Breast epithelium (tissue), 4 donors: ENCODE measurements at places on chromosomes 12 and 14. TPM values are rescaled to one million over a fixed set of nuclear protein-coding genes. Genes with fewer than 3 reads are reported as not detected.
A peak's percentile ranks its signal among the peaks of the same experiment; 100 is the strongest.

Gene PMCH
- not detected for total RNA-seq

Gene KRT75
- total RNA-seq: not detected

DNA sequence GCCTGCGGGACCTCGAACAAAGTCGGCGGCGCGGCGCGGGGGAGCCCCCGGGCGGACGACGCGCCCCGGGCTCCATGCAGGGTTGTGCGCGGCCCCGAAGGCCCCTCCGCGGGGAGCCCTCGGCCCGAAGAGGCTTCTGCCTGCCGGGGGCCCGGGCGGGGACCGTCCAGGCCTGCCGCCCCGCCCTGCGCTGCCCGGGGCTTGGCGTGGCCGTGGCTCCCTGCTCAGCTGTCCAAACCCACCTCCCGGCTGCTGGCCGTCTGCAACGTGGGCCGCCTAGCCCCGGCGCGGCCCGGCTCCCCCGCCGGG lies 670 bp downstream of the DYRK2 start:
- peaks cover 9% of the 10 kb centered on the region for H3K4me1 ChIP-seq
- peak overlapping the region; percentile 98 for H3K4me3 ChIP-seq
- DNase-seq: no peak
- H3K27ac ChIP-seq: peak overlapping the region; percentile 96

Gene RNASE1
- 303 TPM for total RNA-seq

GRCh38 chr12:93198086-93198485 lies 179.6 kb upstream of the NUDT4 start:
- no peak for DNase-seq
- no peaks in the 10 kb centered on the region for H3K4me1 ChIP-seq
- H3K27me3 ChIP-seq: no peaks in the 10 kb centered on the region
- no peak overlapping the region for H3K4me3 ChIP-seq
- H3K36me3 ChIP-seq: no peaks in the 10 kb centered on the region

DNA sequence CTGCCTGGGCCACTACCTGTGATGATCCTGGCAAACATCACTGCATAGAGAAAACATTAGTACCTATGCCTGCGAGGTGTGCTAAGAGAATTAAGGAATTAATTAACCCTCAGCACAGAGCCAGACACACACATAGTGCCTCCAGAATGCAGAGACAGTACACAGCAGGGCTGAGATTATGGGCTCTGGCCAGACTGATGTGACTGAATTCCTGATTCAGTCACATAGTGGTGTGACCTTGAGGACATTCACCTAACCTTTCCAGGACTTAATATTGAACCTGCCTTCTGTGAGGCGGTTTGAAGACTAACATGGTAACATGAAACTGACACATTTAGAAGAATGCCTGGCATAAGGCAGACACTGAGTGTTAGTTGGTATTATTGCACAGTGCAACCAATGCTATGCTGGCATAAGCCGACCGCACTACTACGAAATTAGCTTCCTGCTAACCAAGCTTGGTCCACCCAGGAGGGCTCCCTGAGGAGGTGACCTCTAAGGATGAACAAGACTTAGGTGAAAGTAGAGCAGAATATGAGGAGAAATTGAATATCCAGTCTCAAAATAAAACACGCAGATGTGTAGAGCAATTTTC lies 32.0 kb upstream of the SELPLG start:
- peak overlapping the region; percentile 64 for H3K27ac ChIP-seq
- no peak overlapping the region for H3K4me3 ChIP-seq
- no peaks in the 10 kb centered on the region for H3K4me1 ChIP-seq

GRCh38 chr12:56578983-56579546 lies 51.1 kb downstream of the BAZ2A start:
- no peak overlapping the region for H3K27ac ChIP-seq
- peaks cover 9% of the 10 kb centered on the region for H3K36me3 ChIP-seq
- no peaks in the 10 kb centered on the region for H3K4me1 ChIP-seq
- H3K27me3 ChIP-seq: no peaks in the 10 kb centered on the region
- DNase-seq: no peak

DNA sequence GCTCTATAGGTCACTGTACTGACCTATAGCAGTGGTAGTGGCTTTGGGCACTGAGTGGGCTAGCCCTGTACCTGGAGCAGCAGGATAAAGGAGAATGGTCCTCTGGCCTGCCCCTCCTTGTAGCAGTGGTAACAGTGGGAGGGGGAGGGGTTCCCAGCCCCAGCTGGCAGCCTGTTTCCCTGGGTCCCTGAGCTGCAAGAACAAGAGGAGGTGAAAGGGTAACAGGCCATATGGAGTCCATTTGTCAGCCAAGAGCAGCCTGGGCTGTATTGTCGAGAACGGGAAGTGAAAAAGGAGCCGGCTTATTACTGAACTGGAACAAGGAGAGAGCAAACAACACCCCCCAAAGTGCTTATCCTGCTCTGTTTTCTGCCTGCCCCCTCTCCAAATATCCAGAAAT lies 73.8 kb upstream of the SRSF5 start:
- no peak for DNase-seq
- no peaks in the 10 kb centered on the region for H3K36me3 ChIP-seq

DNA sequence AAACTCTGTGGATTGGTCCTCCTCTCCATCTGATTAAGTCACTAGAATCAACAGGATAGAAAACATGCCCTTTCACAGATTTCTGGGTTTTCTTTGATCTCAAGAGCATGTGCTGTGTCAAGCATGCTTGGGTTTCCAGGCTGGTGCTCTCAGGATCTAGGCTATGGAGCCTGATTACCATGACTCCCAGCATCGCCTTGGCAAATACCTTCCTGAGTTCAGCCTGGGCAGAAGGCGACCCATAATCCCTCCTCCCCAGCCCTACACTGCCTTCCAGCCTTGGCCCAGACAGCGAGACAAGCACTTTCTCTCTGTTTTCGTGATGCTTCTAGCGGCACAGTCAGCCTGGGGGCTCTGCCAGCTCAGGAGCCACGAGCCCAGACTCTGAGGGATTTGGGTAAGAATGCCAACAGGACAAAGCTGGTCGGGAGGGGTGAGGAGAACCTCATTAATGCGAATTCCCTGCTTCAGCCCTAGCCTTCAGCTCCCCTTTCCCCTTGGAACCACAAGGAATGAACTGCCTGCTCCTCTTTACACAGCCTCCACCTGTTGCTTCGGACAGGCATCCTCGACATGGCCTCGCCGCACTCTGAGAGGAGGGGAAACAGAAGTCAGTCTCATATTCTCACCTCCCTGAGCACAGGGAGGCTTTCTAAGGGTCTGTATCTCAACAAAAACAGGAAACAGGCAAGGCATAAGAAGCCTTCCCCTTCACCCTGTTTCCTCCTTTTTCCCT lies 227.1 kb downstream of the MSRB3 start:
- H3K4me1 ChIP-seq: no peaks in the 10 kb centered on the region
- H3K27me3 ChIP-seq: no peaks in the 10 kb centered on the region
- H3K27ac ChIP-seq: no peak overlapping the region
- DNase-seq: no peak
- no peak overlapping the region for H3K4me3 ChIP-seq

DNA sequence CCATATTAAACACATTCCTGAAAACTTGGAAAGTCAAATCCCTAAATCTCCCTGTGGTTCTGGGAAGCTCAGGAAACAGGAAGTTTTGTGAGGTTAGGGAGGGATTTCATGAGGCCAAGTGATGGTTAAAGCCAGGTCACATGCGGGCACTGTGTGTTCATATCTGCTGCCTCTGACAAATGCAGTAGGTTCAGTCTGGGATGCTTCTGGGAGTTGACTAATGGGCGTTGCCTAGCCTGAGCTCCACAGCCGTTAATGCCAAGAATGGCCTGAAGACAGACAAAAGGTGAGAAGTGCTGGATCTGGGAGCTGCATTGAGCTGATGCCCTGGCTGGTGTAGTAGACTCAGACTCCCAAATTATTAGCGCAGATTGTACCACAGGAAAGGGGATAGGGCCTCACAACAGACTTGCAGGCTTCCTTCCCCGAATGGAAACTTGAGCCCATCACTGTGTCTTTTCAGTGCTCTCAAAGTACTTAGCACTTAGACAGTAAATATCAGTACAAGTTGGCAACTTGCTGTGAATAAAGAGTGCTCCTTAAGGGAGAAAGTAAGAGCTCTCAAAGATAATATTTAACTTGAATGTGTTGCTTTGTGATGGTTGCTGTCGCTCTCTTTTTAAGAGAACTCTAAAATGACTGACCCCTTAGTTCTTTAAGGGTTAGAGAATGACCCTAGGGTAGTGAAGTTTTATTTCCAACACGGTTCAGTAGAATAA lies 17.3 kb downstream of the GSG1 start:
- DNase-seq: no peak
- no peak overlapping the region for H3K27ac ChIP-seq
- no peaks in the 10 kb centered on the region for H3K27me3 ChIP-seq

GRCh38 chr12:91901381-91902074 lies 244.1 kb downstream of the BTG1 start:
- no peaks in the 10 kb centered on the region for H3K36me3 ChIP-seq
- H3K27ac ChIP-seq: no peak overlapping the region
- H3K27me3 ChIP-seq: no peaks in the 10 kb centered on the region
- DNase-seq: no peak

GRCh38 chr12:121949648-121950397 lies 31.4 kb downstream of the CFAP251 start:
- H3K4me1 ChIP-seq: no peaks in the 10 kb centered on the region
- H3K27me3 ChIP-seq: no peaks in the 10 kb centered on the region

DNA sequence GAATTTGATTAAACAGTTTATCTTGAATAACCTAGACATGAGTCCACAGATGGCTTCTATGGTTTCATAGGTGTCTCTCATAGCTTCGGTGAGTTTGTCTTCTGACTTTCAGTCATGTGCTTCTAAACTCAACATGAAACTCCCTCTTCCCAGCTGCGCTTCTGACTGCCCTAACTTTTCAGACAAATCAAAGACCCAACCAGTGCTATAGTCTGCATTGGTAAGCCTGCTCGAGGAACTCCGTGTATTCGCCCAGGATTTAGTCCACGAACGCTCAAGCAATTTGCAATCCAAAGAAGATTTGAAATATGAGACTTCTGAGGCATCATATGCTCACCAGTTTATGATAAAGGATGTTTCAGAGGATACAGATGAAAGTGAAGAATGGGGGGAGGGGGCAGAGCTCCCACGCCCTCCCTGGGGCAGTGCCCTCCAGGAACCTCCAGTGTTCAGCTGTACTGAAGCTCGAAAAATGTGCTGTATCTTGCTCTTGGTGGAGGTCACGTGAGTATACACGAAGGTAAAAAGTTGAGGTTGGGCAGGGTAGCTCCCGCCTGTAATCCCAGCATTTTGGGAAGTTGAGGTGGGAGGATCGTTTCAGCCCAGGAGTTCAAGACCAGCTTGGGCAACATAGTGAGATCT lies 5.2 kb upstream of the RILPL2 start:
- no peak overlapping the region for H3K27ac ChIP-seq
- no peaks in the 10 kb centered on the region for H3K36me3 ChIP-seq
- no peaks in the 10 kb centered on the region for H3K27me3 ChIP-seq
- DNase-seq: no peak
- no peak overlapping the region for H3K4me3 ChIP-seq

Gene TAS2R8
- 0.48 TPM for total RNA-seq

GRCh38 chr14:29900609-29901350 lies 26.9 kb downstream of the PRKD1 start:
- H3K27ac ChIP-seq: no peak overlapping the region
- H3K4me1 ChIP-seq: no peaks in the 10 kb centered on the region
- H3K4me3 ChIP-seq: no peak overlapping the region
- no peak for DNase-seq
- no peaks in the 10 kb centered on the region for H3K27me3 ChIP-seq

DNA sequence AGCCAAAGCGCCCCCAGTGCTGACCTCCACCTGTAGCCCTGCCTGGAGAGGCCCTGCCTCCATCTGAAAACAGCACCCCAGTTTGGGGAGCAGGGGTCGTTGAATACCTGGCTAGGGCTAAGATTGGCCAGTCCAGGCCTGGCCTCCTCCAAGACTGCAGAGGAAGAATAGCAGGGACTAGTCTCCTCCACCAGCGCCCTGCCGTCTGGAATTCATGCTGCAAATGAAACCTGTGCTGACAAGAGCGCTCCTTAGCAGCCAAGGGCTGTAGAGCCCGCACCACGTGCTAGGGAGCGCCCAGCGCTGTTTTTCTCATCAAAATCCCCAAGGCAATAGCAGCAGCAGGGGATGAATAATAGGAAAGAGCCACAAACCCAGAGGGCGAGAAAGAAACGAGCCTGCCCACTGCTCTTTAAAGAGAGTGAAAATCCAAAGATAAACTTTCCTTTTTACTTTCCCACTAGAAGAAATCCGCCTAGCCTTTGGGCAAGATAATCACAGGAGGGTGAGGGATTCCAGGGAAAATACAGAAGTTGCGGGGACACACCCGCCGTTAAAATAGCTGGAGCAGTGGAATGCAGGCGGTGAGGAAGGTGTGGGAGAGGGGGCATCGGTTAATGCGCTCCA lies 3.3 kb downstream of the COL2A1 start:
- peaks cover 7% of the 10 kb centered on the region for H3K27me3 ChIP-seq
- peak; percentile 56 for DNase-seq
- peak overlapping the region; percentile 50 for H3K27ac ChIP-seq
- peaks cover 13% of the 10 kb centered on the region for H3K4me1 ChIP-seq
- no peaks in the 10 kb centered on the region for H3K36me3 ChIP-seq

Gene FAM181A
- total RNA-seq: not detected

DNA sequence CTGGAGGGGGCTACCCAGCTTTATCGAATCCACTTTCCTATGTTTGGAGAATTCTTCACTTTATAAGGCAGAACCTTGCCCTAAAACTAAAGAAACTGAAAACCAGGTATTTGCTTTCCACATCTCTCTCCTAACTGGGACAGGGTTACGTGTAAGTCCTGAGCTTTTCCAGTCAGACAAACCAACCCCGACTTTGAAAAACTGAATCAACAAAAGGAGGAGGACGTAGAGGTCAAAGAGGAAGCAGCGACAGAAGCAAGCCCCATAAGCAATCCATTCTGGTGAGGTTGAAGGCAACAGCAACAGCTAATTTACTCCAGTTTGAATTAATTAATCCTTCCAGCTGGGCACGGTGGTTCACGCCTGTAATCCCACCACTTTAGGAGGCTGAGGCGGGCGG lies 47.2 kb downstream of the LRP6 start:
- no peaks in the 10 kb centered on the region for H3K4me1 ChIP-seq
- no peak overlapping the region for H3K4me3 ChIP-seq
- no peaks in the 10 kb centered on the region for H3K27me3 ChIP-seq

Gene CLEC7A
- 5.2 TPM for total RNA-seq

DNA sequence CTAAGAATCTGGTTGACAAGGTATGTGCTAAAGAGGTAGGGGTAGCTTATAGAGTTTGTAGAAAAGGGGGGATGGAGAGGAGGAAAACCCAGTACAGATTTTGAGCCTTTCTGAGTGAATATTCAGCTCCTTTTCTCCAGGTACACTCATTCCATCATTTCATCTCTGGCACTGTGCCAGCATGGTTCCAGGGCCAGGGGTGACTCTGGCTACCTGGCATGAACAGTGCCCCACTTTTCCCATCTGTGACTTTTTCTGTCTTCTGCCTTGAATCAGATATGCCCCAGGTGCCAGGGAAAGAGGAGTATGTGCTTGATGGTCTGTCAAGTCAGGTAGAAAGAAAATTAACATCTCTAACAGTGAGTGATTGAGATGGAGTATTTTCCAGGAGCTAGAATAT lies 175.7 kb downstream of the CACNA1C start:
- no peaks in the 10 kb centered on the region for H3K27me3 ChIP-seq
- H3K4me3 ChIP-seq: no peak overlapping the region
- no peaks in the 10 kb centered on the region for H3K36me3 ChIP-seq
- H3K4me1 ChIP-seq: no peaks in the 10 kb centered on the region
- H3K27ac ChIP-seq: no peak overlapping the region

- H3K27ac ChIP-seq: no peak overlapping the region
- H3K4me3 ChIP-seq: no peak overlapping the region
- no peak for DNase-seq
- H3K4me1 ChIP-seq: no peaks in the 10 kb centered on the region
Measured at GRCh38 chr12:56928262-56928661, 5.9 kb downstream of the SDR9C7 start.

- no peaks in the 10 kb centered on the region for H3K4me1 ChIP-seq
- no peak overlapping the region for H3K4me3 ChIP-seq
- no peaks in the 10 kb centered on the region for H3K27me3 ChIP-seq
- H3K36me3 ChIP-seq: no peaks in the 10 kb centered on the region
- no peak overlapping the region for H3K27ac ChIP-seq
- DNase-seq: no peak
Measured at GRCh38 chr12:59578254-59578653, 17.6 kb upstream of the SLC16A7 start.

Gene GCH1
- 3.4 TPM for total RNA-seq

Gene RD3L
- not detected for total RNA-seq
